ENCODE measurements at places on chromosomes 4 and X.

DNA sequence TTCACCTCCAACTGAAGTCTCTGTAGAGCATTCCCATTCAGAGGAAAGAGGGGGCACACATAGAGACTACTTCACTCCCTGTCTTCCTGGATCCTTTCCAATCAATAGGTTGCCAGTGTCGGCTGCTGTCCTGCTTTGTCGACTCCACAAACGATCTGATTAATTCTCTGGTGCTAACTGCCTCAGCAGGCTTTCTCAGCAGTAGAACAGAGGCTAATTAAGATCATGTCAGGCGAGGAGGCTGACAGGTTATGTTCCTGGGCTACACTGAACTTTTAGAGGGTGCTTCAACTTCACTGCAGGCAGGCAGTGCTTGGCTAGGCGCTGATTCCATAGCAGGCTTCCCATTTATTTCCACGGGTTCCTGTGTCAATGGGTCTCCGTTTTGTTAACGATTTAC is 79.2 kb downstream of the GRIA3 start:
- DNase-seq = no peak

DNA sequence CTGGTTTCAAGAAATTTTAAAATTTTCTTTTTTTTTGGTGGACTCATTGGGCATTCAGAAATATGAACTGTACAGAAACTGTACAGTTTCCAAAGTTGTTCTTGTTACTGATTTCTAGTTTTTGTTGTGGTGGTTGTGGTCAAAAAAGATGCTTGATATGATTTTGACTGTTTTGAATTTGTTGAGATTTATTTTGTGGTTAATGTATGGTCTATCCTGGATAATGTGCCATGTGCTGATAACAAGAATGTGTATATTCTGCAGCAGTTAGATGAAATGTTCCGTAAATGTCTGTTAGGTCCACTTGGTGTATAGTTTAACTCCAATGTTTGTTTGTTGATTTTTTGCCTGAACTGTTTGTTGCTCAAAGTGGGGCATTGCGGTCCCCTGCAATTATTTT is 127.6 kb upstream of the NUDT6 start:
- DNase-seq = no peak

GRCh38 chr4:137422666-137423065 is 109.6 kb downstream of the PCDH18 start:
- no peak for DNase-seq

GRCh38 chr4:134132086-134132783 is 69.4 kb downstream of the PABPC4L start:
- no peak for DNase-seq

DNA sequence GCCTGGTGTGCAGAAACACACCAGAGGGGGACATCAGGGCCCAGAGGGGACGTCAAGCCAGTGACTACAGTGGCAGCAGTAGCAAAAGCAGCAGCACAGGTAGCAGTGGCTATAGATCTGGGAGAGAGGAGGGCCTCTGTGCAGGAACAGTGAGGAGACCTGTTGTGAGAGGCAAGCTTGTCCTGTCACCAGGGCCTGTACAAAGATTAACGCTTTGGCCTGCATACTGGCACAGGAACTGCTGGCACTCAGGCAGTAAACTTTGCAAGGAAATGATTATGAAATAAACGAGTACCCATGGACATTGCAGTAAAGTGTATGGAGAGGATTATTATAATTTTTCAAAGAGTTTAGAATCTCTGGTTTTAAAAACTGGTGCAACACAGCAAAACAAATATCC is 5.5 kb upstream of the PHF8 start:
- no peak for DNase-seq

GRCh38 chrX:41868392-41868977 is 54.9 kb downstream of the CASK start:
- no peak for DNase-seq

GRCh38 chr4:118352843-118353533 is at the start of gene PRSS12:
Gene PRSS12 (minus strand): TSS chr4:118353003. CDS start chr4:118352720, 283 bp downstream.
- peak; percentile 34 for DNase-seq

- DNase-seq = no peak
These were observed 17.9 kb upstream of the EXOSC9 start for GRCh38 chr4:121783210-121783609.

DNA sequence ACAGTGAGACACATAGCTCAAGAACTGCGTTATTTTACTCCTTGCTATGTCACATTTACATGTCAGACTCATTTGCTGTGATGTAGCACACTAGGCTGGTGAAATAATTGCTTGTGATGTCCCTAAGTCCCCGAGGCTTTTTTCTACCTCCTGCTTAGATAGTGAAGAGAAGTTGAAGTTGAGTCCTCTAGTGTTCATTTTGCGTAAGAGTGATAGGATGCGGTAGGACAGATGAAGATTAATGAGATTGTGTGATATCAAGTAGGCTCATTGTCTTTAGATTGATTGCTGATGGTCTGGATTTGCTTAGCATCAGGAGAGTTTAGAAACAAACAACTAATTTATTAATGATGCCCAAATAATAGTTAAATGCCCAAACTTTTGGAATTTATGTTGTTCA is 173.6 kb upstream of the NUDT6 start:
- no peak for DNase-seq

DNA sequence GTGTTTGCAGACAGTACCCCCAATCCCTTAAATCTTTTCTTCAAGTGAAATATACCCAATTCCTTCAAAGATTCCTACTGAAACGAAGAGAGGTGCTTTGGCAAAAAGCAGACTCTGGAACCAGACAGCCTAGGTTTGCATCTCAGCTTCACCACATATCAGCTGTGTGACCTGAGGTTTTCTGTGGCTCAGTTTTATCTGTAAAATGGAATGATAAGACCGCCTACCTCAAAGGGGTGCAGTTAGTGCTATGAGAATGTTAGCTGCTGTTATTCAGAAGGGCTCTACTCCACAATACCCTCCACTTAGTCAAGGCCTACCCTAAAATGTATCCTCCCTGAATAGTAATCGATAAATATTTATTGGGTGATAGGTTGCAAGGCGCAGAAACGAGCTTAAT is 664 bp downstream of the PIR start:
- no peak for DNase-seq

- DNase-seq = peak; percentile 17
These were observed 30.2 kb downstream of the AFF2 start for GRCh38 chrX:148530464-148531077.

DNA sequence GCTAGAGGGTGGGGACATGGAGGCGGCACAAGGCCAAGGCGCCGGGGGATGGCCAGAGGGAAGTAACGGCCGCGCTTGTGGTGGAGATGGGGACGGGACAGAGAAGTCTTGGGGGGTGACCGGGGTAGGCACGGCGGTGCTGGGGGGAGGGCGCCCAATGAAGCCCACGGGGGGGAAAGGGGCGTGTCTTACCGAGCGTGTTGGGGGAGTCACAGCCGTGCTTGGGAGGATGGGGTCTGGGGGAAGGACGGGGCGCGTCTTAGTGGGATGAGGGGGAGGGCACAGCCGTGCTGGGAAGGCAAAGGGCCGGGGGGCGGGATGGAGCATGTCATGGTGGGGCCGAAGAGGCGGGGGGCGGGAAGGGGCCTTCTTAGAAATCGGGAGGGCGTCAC is 952 bp downstream of the ARSD start:
- no peak for DNase-seq

GRCh38 chr4:117783716-117784115 is 250.6 kb upstream of the NDST3 start:
- no peak for DNase-seq

DNA sequence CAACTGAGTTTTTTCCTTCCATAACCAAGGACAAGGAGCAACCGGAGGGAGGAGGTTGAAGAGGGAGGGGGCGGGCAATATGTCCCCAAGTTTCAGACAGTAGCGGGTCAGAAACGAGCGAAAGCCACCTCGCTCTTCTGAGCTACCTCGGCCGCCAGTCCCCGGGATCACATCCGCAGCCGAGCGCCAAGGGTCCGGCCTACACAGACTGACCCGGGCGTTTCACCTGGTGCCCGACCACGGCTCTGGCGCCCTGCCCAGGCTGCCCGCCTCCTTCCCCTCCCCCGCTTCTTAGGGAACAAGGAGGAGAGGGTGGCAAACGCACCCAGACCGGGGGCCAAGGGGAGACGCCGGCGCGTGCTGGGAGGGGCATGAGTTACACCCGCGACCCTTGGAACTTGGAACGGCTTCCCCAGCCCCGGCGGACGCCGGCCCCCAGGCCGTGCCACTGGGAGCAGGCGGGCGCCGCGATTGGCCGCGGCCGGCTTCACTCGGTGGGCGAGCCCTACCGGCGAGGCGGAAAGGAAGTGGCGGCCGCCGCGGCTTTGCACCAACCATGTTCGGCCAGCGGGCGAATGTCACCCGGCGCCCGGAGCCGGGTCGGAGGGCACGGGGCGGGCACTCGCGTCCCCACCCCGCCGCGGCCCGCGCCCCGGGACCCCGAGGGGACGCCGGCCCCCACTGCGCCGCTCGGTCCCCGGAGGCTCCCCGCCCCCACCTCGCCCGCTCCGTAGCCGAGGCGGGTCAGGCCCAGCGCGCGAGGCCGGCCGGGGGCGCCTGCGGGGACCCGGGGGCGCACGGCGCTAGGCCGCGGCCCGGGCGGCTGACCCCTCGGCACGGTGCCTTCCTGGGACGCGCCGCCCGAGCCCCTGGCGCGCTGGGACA is 1.5 kb downstream of the IRF2 start:
- DNase-seq = peak; percentile 40

- DNase-seq = no peak
These were observed 51.4 kb downstream of the OTC start for GRCh38 chrX:38403834-38404233.

GRCh38 chr4:183969596-183969995 is 64.5 kb downstream of the STOX2 start:
- DNase-seq = no peak

DNA sequence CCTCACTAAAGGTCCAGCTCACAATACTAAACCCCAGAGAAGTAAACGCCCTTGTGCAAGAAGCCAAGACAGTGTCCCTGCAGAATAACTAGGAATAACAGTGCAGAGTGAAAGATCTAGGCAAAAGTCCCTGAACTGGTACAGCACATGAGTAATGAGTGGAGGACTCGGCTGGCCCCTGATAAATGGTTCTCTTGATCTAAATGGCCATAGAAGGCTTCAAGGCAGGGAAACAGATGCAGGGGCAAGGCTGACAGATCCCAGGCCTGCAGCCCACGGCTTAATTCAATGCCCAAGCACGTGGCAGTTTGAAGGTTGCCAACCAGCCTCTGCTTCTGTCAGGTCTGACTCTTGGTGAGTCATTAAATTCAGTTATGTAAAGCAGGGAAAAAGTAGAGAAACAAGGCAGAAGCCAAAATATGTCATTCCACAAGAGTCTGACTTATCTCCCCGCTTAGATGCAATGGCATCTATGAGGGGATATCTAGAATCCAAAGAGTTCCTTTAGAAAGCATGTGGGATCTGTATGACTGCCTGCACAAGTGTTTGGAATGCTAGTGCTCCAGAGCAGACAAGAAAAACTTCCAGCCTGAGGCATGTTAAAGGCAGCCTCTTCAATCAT is 121.3 kb downstream of the PRDM5 start:
- DNase-seq = no peak

GRCh38 chr4:174626342-174627008 is 104.2 kb upstream of the HPGD start:
- DNase-seq = no peak

GRCh38 chrX:40459571-40460158 is 121.1 kb upstream of the ATP6AP2 start:
- DNase-seq = no peak

- no peak for DNase-seq
These were observed 29.5 kb upstream of the RAB39B start for GRCh38 chrX:155293771-155294170.

- DNase-seq = no peak
These were observed 28.6 kb downstream of the FAM241A start for GRCh38 chr4:112173593-112174558.

DNA sequence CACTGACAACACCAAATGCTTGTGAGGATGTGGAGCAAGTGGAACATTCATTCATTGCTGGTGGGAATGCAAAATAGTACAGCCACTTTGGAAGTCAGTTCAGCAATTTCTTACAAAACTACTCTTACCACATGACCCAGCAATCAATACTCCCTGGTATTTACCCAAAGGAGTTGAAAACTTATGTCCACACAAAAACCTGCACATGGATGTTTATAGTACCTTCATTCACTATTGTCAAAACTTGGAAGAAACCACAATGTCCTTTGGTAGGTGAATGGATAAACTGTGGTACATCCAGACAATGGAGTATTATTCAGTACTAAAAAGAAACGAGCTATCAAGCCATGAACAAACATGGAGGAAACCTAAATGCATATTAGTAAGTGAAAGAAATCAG is 27.5 kb downstream of the HUWE1 start:
- no peak for DNase-seq

GRCh38 chrX:153631907-153632594 is 15.0 kb upstream of the DUSP9 start:
- DNase-seq = no peak

DNA sequence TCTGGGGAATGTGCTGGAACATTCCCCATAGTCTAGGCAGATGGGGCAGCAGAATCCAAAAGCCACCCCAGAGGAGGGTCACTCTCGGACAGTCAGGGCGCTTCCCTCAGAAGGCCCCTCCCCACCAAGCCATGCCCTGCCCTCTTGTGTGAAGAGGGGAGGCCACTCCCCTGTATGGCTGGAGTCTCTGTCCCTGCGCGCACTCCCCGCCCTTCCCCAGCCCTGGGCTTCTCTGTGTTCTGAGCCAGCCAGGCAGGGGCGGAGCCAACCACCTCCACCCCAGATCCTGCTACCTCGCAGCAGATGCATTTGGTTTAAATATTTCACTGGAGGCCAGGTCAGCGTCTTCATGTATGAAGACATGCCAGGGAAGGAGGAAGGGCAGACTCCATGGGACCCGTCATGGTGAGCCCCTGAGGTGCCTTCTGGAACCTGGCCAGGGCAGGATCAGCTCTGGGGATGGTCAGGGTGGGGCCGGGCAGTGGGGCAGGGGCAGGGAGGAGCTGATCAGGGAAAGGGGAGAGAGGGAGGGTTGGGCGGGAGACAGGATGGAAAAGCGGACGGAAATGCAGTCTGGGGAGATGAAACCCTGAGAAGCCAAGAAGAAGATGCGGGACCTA is 107.3 kb downstream of the ADRA2C start:
- DNase-seq = no peak

DNA sequence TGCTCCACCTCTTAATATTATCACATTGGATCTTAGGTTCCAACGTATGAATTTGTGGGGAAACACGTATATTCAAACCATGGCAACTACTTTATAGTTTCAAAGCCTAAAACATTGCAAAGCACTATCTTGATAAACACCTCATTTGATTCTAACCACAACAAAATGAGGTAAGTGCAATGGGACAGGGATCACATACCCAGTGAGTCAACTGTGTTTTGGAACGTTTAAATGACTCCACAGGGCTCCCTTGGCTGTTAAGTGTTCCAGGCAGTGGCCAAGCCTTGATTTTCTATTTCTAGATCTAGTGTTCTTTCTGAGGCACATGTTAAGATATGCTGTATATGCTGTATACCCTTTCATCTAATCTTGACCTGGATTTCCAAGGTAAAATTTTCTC is 54.5 kb upstream of the C1QTNF7 start:
- no peak for DNase-seq

GRCh38 chrX:45879512-45879911 is 665.7 kb downstream of the ZNF674 start:
- no peak for DNase-seq

- no peak for DNase-seq
These were observed 682.3 kb downstream of the TRIML1 start for GRCh38 chr4:188821500-188821899.
